ENCODE measurements at places on chromosomes 2 and 18.

DNA sequence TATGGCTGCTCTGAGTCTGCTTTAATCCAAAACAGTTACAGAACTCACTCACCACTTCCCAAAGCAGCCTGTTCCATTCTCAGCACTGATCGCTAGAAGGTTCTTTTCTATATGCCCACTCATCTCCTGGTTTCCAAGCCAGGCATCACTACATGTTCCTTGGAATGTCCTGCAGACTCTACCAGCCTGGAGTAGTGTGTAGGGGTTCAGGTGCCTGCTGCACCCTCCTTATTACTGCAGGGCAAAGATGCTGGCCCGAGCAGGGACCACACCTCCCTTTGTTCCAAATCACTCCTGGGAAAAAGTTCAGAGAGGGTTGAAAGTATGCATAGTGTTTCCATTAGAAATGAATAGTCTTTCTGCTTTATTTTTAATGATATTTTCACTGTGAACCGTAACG is 196.6 kb downstream of the SH3RF3 start:
- no peak for DNase-seq

DNA sequence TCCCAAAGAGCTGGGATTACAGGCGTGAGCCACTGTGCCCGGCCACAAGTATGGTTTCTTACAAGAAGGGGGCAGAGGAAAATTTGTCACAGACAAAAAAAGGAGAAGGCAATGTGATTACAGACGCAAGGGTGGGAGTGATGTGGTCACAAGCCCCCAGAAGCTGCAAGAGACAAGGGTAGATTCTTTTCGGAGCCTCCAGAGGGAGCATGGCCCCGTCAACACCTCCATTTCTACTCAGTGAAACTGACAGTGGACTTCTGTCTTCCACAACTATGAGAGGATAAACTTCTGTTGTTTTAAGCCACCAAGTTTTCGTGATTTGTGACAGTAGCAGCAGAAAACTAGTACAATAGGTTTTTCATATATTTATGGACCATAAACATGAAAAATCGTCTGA is 2.1 kb upstream of the TCF7L1 start:
- DNase-seq: no peak

- DNase-seq: no peak
Measured at GRCh38 chr2:149129433-149129832, 90.9 kb downstream of the LYPD6B start.

DNA sequence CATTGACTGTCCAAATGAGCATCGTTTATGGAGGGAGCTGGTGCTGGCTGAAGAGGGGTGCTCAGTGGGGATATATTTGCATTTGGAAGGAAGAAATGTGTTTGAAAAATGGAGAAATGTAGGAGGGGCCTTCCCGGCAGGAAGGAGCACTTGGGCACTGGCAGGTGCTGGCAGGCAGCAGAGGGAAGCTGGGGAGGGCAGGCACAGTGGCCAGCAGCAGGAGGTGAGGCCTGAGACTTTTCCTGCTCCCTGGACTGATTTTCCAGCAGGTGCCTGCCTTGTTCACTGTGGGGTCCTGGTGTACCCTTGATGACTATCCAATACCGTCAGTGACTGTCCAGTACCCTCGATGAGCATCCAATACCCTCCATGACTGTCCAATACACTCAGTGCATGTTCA is 20.8 kb upstream of the HPCAL1 start:
- DNase-seq: no peak

GRCh38 chr2:241835611-241836010 is 23.1 kb downstream of the PDCD1 start:
- DNase-seq: no peak

DNA sequence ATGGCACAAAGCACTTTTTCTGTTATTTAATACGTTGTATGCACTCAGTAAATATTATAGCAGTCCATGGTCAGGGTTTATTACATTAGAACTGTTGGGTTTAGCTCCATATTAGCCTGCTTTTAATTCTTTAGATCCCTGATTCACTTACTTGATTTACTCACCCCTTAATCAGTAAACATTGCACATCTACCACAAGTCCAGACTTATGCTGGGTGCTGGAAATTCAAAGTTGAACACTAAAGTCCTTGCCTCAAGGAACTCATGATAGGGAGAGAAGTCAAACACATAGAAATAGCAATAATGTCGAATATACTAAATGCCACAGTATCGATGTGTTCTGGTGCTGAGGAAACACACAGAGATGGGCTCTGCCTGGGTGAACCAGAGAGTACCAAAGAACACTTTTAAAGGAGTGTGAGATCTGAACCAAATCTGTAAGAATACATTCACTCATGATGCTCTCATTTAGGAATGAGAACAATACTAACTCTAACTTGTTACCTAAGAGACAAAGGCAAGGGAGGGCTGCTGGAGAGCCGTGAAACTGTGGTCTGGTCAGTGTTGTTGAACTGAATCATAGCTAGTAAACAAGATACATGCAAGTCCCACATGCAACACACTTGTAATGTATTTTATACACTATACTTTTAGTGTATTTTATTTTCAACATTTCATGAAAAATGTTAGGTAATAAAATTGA is 4.9 kb downstream of the STAT4 start:
- DNase-seq: no peak

GRCh38 chr2:59974051-59974766 is 579.2 kb downstream of the BCL11A start:
- DNase-seq: no peak

DNA sequence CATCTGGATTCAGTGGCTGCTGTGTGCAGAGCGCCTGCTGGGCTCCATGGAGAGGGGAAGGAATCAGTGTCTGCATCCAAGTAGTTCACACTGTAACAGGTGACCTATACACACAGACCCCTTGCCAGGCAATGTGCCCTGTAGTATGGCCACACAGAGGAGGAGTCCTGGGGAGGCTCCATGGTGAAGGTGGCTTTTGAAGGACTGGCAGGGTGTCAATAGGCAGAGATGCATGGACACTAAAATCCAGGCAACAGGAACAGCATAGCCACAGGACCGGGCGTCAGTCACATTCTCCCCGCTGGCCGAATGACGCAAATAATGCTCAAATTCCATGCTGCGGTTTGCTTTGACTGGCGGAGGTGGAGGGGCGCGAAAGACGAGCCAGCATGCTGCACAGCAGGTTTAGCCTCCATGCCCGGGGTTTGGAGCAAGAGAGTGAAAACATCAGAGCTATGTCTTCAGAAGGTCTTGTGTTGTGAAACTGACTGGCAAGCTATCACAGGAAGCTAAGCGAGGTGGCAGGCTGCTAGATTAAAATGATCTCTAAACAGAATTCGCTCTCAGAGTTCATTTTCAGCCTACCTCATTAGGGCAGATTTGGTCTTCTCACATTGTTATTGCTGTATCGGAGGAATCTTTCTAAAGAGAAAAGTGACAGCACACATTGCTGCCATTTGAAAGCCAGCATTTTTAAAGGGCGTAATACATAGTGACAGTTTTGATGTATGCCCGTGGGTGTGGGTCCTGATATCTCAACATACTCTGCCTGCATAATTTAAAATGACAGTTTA is 1.2 kb upstream of the CHMP1B start:
- DNase-seq: peak; percentile 66

DNA sequence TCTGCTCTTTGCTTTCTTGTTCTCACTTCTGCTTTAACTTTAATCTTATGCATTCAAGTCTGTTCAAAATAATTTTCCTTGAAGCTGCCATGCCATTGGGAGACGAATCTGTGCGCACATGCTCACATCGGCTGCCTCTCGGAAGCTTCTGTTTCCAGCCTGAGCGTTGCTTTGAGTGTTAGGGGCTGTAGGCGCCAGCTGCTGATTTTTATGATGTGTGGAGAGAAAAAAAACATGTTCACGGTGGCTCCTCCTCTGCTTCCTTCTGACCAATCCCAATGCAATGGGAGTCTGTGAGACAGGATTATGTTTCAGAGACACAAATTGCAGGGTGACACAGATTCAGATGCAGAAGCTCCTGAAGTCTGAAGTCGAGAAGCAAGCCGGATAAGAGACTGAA is at the start of gene MC4R:
Gene MC4R, minus strand, starts transcription at position 180 of the 400 bp plus-strand sequence. CDS start 426 bp downstream, outside the sequence.
- DNase-seq: no peak

DNA sequence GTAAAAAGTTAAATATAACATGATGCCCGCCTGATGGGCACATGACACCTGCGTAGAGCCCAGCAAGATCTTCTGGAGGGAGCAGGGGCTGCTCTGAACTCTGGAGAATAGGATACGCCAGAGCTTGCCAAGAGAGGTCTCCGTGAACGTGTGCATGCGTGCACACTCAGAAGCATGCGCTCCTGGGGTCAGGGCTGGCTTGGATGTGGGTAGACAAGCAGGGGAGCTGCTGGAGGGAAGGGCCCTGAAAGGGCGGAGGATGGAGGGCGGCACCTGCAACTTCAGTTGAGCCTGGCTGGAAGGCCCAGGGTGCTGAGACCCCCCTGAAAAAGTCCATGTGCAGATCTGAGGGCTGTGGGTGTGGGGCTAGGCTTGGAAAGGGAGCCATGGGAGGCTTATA is 828.4 kb upstream of the SALL3 start:
- DNase-seq: no peak

GRCh38 chr2:217634871-217635270 is 367.9 kb downstream of the TNS1 start:
- no peak for DNase-seq

DNA sequence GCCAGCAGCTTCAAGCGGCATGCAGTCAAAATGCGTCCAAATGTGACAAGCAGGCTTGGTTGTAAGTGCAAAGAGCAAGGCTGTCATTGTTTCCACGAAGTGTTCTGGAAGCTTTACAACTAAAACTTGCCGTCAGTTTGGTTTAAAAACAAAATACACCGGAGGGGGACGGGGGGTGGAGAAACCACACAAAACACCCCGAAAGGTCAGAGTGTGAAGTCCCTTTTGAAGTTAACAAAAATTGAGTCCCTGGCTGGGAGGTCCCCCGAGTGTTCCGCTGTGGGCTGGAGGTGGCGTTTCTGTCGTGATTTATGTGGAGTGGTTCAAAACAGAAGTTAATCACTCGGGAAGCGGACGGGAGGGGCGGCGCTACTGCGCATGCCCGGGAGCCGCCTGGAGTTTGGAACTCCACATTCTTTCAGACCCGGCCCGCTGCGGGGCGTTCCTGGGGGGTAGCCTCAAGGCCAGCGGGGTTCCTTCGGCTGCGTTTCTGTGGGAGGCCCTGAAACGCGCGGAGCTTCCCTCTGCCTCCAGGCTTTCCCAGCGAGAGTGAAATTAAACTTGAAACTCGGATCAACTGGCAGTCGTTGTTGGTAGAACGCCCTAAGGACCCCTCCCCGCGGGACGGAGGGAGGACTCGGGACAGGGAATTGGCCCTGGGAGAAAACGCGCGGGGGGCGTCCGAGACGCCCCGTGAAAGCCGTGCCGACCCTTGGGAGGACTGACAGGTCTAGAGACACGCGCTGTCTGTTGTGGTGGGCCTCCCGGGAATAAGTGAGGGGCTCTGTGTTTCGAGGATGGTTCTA is 1.4 kb downstream of the TGIF1 start:
- DNase-seq: peak; percentile 86

DNA sequence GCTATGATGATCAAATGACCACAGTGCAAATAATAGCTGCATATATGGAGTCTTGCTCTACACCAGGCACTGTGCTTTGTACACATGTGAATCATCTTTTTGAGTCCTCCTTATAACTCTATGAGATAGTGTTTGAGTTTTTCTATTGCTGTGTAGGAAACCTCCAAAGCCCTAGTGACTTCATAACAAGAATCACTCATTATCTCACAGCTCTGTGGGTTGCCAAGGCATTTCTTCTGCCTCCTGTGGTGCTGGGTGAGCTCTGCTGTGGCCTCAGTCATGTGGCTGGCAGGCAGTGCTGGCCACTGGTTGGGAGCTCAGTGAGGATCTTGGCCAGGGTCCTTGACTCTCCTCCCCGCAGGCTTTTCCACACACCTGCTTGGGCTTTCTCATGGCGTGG is 153.4 kb downstream of the CAPN13 start:
- DNase-seq: no peak

GRCh38 chr2:135803278-135803677 is 33.7 kb downstream of the LCT start:
- no peak for DNase-seq

GRCh38 chr2:84858937-84859336 is 21.9 kb downstream of the TRABD2A start:
- DNase-seq: no peak

DNA sequence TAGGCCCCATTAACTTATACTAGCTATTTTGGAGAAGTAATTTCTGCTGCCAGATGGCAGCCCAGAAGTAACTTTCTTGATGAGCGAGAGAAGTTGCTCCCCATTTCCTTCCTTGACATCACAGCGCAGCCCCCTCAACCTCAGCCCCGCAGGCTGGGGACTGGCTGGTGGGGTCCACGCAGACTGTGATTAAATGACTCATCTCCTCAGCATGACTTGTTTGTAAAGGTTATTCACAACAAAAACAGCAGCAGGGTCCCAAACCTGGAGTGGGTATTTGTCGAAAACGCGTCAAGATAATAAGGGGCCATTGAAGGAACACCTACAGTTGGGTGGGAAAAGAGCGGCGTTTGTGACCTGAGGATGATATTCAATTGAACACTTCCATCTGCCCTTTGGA is 120.6 kb downstream of the TXNL1 start:
- DNase-seq: no peak

Measured in CD4-positive, alpha-beta T cell treated with Interferon alpha-2 for 1 hour (primary cell).